ENCODE measurements at places on chromosomes 5 and 9.

DNA sequence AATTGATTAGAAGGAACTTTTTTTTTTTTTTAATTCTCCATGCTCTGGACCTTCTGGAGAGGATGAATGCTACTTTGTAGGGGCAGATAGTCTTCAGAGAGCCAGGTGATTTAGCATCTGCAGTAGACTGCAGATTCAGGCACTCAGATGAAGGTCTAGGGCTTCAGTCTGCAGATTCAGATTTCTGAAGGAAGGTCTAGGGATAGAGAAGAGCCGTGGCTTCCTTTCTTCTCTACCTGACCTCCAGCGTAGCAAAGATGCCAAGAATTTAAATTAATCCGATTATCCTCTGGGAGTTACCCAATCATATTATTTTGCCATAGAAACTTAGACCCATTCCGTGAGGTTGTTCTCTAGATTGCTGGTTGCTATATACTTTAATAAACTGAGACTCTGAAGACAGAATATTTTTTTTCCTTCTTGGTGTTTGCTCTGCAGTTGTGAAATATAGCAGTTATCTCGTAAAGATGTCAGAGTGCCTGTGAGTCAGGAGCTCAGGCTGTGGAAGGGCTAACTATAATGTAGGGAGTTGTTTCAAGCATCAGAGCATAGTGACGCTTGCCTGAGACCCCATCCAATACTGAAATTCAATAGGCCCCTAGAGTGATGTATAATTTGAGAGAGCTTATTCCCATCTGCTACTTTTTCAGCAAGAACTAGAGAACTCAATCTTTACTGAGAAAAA, 132.7 kb upstream of the SLC12A2 start:
- no peak for DNase-seq

GRCh38 chr9:105887679-105888078, 193.3 kb downstream of the TMEM38B start:
- no peak for DNase-seq

DNA sequence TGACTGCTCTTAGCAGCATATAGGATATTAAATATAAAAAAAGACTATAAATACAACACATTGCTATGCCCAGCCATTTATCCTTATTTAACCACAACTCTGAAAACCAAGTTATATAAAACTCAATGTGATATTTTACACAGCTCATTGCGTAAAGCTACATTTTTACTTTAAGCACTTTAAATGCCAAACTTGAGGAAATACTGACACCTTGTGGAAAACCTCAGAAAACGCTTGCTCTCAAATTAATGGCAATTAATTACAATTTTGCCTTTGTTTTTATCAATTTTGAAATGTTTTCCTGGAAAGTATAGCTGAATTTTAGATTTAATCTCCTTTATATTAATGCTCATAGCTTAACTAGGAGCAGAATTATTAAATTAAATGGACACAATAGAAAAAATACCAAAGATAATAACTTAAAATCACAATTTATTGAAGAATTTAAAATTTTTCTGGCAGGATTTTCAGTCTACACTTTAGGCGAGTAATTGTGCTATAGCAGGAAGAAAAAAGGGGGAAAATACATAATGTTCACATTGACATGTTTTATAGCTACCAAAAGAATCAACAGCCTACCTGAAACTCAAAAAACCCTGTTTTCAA, 25.2 kb upstream of the PLAC8L1 start:
- DNase-seq, result no peak

DNA sequence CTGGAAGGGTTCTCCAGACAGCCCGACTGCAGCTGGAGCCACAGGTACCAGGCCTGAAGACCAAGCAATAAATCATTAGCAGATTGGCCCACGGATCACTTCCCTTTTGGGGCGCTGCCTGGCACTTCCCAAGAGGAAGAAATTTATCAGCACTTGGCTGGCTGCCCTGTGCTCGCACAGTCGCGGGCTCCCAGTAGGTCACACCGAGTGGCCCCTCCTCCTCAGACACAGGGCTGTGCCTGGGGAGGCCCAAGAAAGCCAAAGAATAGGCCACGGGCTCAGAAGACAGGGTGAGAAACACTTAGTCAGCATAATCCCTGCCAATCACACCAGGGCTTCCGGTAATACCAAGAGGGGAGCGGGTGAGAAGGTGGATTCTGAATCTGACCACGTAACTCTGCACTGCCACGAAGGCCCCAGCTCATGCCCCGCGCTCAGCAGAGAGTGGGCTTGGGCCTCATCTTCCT, 115.7 kb upstream of the MSX2 start:
- DNase-seq, result no peak

- no peak for DNase-seq
Observed at GRCh38 chr5:122924203-122924602, 78.8 kb downstream of the SNX24 start.

Data from activated T-cell treated with anti-CD3 and anti-CD28 coated beads for 24 hours (primary cell).